ENCODE measurements at places on chromosomes 11 and 22.
A peak's percentile ranks its signal among the peaks of the same experiment; 100 is the strongest.

DNA sequence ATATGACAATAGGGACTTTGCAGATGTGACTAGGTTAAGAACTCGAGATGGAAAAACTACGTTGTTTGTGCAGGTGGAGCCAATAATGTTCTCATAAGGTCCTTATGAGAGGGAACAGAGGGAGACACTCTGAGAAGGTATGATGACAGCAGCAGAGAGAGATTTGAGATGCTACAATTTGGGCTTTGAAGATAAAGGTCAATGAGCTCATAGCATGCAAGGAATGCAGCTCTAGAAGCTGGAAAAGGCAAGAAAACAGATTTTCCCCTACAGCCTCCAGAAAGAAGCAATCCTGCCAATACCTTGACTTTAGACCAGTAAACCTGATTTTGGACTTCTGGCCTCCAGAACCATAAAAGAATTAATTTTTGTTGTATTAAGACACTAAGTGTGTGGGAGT is 21.1 kb downstream of the FAM76B start:
- DNase-seq: no peak

DNA sequence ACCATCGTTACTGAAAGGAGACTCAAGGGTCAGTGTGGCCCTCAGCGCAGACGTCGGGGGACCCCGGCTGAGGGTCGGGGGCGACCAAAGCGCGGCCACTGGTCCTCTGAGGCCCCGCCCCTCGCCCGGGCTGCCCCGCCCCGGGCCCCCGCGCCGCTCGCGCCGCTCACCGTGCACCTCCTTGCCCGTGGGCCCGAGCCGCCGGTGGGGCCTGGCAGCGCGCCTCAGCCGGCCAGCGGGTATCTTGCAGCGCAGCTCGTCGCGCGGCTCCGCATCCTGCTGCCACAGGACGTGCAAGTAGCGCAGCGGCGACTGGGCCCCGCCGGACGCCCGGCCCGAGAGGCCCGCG is 419 bp downstream of the ANKRD54 start:
- DNase-seq: peak; percentile 55

DNA sequence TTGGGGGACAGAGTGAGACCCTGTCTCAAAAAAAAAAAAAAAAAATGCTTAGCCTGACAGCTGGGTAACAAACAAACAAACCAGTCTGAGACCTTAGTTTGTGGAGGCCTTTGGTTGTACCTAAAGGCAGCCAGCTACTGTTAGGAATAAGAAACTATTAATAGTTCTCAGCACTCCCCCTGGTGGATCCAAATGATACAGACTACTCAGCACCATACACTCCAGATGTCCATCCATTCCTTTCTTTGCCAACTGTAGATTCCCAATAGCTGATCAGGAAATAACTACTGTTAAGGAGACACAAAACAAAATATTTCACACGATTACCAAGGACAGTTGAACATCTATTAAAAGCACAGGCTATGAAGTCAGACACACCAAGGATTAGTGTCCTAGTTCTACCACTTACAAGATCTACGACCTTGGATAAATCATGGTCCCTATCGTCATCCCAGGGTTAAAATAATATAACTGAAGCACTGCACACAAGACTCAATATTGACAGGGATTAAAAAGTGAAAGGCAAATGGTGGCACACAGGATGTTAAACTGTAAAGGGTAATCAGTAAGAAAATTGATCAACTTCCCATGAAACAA is 17.2 kb downstream of the CLDN25 start:
- no peak for DNase-seq

GRCh38 chr11:70517988-70518907 is 119.9 kb downstream of the CTTN start:
- no peak for DNase-seq
